ENCODE measurements at places on chromosomes 1 and 21. TPM values are rescaled to one million over a fixed set of nuclear protein-coding genes. Genes with fewer than 3 reads are reported as not detected.

DNA sequence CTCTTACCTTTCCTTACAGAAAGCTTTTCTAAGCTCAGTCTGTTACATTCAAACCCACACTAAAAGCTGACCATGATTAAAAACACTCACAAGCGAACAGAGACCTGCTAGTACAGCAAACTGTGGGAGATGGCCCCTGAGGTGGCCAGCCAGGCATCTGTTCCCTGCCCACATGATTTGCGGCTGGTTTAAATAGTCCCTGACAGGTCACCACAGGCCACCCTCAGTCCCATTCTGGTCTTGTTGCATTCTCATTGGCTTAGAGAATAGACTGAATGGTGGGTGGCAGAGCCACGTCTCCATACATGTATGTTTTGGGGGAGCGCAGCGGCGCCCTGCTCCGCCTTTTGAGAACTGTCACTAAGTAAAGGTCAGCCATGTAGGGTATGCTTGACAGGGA lies 2.3 kb upstream of the ACTA1 start:
- DNase-seq = no peak
- H3K27me3 ChIP-seq = peaks cover 33% of the 10 kb centered on the region
- peaks cover 4% of the 10 kb centered on the region for H3K4me1 ChIP-seq

DNA sequence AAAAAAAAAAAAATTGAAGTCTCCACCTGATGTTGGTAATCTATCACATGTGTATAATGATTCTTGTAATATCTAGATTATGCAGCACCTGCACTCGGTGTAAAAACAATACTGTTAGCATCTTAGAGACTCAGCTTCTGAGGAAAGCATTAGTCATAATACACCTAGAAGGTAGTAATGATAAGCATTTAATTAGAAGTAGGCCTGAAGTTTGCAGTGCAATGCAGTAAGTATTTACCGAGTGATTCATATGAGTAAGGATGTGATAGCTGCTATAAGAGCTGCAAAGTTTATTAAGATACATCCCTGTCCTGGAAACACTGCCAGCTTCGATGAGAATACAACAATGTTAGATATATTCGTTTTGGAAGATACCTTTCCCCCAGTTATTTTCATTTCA lies 196.4 kb downstream of the GREM2 start:
- no peak for DNase-seq
- no peaks in the 10 kb centered on the region for H3K27me3 ChIP-seq
- H3K4me1 ChIP-seq = no peaks in the 10 kb centered on the region

RAB3B gene
- total RNA-seq = 23.1 TPM

TFF1 gene
- 84.2 TPM for total RNA-seq

GRCh38 chr1:245800901-245801605 lies 646.3 kb downstream of the KIF26B start:
- no peaks in the 10 kb centered on the region for H3K4me1 ChIP-seq
- no peaks in the 10 kb centered on the region for H3K27me3 ChIP-seq
- DNase-seq = peak; percentile 55
- H3K4me3 ChIP-seq = no peak overlapping the region
- no peaks in the 10 kb centered on the region for H3K36me3 ChIP-seq
